ENCODE measurements at places on chromosomes 1 and 21. TPM values are rescaled to one million over a fixed set of nuclear protein-coding genes. Genes with fewer than 3 reads are reported as not detected.
A peak's percentile ranks its signal among the peaks of the same experiment; 100 is the strongest.

The IVL gene
- total RNA-seq = not detected

The IGSF9 gene
- 4.9 TPM for total RNA-seq

The RCSD1 gene
- total RNA-seq = 5.6 TPM

DNA sequence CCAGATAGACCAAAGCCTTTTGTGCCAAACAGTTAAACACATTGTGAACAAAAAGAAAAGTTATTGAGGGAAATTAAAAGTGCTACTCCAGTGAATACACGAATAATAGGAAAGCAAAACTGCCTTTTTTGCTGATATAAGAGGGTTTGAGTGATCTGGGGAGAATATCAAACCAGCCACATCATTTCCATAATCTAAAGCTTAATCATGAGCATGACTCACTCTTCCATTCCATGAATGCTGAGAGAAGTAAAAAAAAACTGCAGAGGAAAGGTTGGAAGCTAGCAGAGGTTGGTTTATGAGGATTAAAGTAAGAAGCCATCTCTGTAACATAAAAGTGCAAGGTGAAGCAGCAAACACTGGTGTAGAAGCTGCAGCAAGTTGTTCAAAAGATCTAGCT lies 350.6 kb upstream of the NCAM2 start:
- H3K4me1 ChIP-seq = no peaks in the 10 kb centered on the region
- no peak for DNase-seq
- H3K27ac ChIP-seq = no peak overlapping the region
- H3K4me3 ChIP-seq = no peak overlapping the region
- H3K27me3 ChIP-seq = no peaks in the 10 kb centered on the region

DNA sequence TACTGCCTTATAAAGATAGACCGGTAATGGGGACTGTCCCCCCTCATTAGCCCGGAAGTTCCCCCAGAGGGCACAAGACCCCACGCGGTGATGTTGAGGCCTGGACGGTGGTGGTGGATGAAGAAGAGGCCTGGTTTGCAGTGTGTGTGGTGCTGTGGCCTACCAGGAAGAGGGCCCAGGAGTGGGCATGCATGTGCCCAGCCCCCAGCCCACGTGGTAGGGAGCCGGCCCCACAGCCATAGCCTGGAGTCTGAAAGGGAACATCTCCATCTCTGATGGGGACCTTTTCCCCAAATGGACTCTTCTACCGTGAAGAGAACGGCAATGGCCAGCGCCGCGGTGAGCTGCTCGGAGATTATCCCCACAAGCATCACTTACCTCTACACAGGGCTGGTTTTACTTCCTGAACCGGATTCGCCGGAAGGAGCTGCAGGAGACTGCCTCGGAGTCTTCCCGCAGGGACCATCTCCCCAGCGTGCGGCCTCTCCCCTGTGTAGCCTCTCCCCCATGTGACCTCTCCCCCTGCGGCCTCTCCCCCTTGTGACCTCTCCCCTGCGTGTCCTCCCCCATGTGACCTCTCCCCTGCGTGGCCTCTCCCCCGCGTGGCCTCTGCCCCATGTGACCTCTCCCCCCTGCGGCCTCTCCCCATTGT lies 20.6 kb downstream of the RRP1 start:
- H3K4me3 ChIP-seq = no peak overlapping the region
- DNase-seq = no peak
- no peaks in the 10 kb centered on the region for H3K27me3 ChIP-seq
- peaks cover 15% of the 10 kb centered on the region for H3K4me1 ChIP-seq

GRCh38 chr1:22711591-22712501 lies 1.2 kb downstream of the EPHB2 start:
- peak overlapping the region; percentile 18 for H3K4me3 ChIP-seq
- no peak overlapping the region for H3K27ac ChIP-seq
- peak; percentile 25 for DNase-seq
